ENCODE measurements at places on chromosomes 12 and 14.

- DNase-seq, result no peak
Measured at GRCh38 chr12:90098132-90098779, 389.6 kb upstream of the ATP2B1 start.

GRCh38 chr14:53963320-53964227 lies 6.9 kb upstream of the BMP4 start:
- no peak for DNase-seq

DNA sequence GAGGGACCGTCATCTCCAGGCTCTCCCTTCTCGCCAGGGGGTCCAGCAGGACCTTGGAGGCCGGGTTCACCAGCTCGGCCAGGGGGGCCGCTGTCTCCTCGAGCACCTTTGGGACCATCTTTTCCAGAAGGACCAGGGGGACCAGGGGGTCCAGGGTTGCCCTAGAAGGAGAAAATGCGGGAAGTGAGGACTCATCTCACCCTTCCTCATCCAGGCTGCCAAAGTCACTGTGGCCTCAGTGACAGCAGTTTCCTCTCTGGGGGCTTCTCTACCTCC lies 15.1 kb downstream of the TMEM106C start:
- DNase-seq, result no peak

DNA sequence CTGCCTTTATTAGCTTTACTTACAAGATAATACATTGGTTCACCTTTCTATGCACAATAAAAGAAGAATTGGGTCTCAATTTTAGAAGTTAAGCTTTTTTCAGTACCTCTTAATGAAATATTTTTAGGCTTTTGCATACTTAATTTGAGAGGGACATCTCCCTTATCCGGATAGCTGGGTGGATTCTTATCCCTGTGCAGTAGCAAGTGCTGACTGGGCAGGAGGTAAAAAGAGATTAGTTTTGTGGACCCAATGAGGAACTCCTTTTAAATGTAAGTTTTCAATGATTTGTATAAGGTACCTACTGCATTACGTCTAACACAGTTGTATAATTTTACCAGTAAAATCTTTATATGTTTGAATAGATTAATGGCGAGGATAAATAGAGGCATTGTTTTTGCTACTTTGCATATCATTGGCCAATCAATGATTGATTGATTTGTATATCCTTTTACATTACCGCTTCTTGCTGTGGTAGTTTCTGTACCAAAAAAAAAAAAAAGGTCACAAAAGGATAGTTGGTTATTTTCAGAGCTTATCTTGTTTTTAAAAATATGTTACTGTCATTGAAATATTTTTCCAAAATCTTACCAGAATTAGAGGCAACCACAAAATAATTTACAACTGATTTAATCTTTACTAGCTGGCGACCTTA lies 2.2 kb downstream of the CPSF6 start:
- no peak for DNase-seq

- DNase-seq, result peak; percentile 62
Measured at GRCh38 chr14:94636744-94637412, 24.7 kb downstream of the SERPINA3 start.
